Right kidney (tissue), 9 donors: ENCODE measurements at places on chromosomes 4 and X.

- DNase-seq = no peak
Observed at GRCh38 chr4:109798866-109799265, 2.9 kb downstream of the CFI start.

DNA sequence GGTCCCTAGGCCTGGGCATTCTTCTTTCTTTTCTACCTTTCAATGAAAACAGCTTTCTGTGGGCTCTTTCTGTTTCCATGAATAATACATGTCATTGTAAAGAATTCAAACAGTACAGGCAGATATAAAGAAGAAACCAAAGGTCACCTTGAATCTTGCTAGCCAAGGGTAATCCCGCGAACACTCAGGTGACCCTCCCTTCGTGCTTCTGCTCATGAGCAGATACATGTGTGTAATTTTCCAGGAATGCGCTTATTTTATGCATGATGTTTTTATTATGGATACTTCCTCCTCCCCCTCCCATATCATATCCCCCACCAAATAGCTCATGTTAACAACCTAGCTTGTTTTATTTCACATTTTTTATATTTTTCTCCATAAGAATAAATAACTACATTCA is 9.6 kb upstream of the JAKMIP1 start:
- no peak for DNase-seq

DNA sequence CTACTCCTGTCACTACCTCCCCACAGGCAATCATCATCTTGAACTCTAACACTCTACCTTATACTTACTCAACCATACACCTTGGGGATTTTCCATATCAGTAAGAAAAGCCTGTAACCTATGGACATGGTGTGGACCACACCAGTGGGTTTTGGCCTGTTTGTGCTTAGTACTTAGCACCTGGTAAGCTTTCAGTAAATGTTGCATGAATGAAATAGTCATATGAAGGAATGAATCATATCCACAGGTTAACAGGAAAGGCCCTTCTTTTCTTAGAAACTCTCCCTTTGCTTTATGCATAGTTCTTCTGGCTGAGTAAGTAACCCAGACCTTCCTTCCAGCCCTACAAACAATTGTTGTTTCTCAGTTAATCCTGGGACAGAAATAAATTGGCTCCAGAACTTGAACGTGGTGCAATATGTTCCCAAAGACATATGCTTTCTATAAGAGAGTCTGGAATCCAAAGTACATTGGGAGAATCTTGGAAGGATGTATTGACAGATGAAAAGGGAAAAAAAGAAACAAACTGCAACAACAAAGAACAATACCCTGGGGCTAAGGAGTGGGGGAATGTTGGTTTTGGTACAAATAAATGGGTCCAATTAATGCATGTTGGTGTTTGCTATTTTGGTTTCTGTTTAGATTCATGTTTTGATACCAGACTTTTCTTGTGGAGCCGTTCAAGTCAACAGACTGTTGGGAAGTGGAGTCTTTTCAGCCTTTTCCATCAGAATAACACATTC is 27.8 kb downstream of the RASL11B start:
- DNase-seq = no peak

DNA sequence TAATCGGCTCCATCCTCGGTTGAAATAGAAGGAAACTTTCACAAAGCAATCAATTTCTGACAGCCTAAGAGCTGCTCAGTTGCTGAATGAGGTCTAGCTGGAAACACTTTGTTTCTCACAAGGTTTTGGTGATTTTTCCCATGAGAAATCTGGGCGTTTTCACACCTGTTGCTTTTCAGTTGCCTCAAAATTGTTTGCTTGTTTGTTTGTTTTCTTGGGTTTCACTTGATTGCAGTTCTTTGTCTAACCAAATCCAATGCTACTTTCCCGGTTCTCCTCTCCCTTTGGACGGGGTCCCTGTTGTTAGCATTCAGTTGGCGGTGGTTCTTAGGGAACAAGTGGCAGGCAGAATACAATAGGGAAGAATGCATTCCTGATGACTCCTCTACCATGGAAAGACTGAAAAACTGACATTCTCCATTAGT is 135.5 kb downstream of the PALLD start:
- DNase-seq = peak; percentile 67

- no peak for DNase-seq
Observed at GRCh38 chr4:124952601-124953000, 240.1 kb upstream of the ANKRD50 start.

DNA sequence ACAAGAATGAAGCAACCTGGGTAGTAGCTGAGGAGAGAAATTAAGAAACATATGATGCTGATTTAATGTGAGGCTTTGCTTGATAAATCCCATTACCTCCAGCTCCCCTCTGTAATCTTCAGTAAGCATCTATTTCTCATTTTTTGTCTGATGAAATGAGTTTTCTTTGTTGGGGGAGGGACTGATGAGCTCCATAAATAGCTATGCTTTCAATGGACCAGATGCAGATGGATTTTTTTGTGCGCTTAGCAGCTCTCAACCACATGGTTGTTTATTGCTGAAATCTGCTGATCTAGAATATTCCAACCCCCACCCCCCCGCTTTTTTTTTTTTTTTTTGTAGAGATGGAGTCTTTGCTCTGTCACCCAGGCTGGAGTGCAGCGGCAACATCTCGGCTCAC is 1082.0 kb downstream of the RAPGEF2 start:
- DNase-seq = no peak

DNA sequence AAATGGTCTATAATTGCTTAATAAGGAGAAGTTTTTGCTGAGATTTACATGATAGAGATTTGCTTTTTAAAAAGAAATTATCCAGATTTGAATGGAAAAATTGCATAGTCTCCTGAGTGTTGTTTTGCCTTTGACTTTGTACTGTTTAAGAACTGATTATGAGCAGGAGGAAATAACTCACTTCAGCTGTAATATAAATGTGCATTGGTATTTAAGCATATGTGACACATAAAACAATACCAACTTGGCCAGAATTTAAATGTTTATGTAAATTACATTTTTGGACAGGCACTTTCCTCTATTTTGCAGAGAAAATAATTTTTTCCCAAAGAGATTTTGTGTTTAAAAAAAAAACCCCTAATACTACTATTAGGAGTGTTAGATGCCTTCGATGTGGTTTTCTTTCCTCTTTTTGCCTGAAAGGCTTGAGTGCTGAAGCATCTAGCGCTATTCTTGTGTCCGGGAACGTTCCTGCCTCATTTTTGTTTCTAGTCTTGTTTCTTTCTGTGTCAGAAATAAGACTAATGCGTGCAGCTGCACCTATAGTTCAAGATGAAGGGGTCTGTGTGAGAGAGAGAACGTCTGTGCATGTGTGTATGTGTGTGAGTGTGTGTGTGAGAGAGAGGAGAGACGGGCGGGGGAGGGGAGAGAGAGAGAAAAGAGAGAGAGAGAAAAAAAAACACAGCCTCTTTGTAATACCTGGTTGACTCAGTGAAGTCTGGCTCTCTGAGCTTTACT is 60.8 kb downstream of the TBL1X start:
- peak; percentile 11 for DNase-seq

DNA sequence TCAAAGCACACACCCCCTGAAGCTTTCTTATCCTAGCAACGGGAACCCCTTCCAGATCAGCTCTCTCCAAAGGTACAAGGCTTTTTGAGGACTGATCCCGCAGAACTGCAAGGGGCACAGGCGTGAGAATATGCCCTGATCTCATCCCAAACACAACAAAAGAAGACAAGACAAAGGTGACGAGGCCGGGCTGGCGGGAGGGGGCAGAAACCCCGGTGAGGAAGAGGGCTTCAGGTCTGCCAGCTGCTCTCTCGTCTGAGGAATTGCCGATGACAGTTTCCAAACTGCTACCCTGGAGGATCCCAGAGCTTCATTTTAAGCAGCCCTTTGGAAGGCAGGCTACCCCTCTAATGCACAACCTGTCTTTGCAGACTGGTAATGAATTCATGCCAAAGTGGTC is 3.4 kb downstream of the HCFC1 start:
- DNase-seq = no peak

GRCh38 chrX:39935411-39936064 is 162.2 kb downstream of the BCOR start:
- no peak for DNase-seq

DNA sequence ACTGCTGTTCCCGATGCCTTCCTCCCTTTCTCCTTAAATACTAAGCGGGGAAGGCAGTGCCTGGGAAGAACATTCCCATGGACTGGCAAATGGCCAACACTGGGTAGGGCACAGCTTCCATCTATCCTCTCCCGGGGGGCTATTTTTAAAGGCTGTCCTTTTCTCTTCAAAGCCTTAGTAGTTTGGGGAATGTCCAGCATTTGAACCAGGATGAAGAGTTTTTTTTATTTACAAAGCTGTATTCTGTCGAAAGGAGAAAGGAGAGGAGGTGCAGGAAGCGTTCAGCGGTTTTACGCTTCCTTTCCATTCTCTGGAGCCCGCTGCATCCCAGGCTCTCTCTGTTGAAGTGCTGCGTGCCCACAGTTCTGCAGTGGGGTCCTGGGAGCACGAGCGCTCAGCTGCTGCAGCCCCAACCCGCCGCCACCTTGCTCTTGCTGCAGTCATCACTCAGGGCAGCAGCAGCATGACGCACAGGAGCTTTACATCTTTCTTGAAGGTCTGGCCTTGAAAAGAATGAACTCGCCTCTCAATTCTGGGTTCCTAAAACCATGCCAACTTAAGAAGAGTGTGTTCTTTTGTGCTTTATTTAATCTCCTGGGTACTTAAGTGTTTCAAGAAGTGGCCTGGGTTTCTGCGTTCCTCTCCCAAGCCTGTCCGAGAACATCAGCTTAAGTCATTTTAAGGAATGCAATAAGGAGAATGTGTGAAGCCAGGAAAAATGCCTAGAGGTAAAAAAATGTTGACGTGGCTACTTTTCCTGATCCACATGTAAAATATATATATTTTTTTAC is 427.2 kb downstream of the MAPK10 start:
- DNase-seq = peak; percentile 71

DNA sequence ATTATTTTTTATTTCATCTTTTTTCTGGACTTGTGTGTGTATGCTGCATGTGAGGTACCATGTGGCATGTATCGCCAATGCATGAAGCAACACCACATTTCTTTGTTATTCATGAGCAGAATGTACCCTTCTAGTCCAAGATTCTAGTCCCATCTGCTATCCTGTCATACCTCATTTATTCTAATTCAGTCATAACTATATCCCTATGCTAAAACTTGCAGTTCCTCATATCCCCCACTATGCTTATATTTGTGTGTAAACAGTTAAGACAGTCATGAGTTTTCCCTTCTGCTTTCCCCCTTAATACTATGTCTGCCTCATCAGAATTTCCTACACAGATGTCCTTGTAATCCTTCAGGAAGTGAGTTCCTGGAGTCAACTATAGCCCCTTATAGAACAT is 19.7 kb downstream of the OCRL start:
- no peak for DNase-seq

GRCh38 chr4:1136048-1136447 is 22.7 kb upstream of the RNF212 start:
- no peak for DNase-seq

DNA sequence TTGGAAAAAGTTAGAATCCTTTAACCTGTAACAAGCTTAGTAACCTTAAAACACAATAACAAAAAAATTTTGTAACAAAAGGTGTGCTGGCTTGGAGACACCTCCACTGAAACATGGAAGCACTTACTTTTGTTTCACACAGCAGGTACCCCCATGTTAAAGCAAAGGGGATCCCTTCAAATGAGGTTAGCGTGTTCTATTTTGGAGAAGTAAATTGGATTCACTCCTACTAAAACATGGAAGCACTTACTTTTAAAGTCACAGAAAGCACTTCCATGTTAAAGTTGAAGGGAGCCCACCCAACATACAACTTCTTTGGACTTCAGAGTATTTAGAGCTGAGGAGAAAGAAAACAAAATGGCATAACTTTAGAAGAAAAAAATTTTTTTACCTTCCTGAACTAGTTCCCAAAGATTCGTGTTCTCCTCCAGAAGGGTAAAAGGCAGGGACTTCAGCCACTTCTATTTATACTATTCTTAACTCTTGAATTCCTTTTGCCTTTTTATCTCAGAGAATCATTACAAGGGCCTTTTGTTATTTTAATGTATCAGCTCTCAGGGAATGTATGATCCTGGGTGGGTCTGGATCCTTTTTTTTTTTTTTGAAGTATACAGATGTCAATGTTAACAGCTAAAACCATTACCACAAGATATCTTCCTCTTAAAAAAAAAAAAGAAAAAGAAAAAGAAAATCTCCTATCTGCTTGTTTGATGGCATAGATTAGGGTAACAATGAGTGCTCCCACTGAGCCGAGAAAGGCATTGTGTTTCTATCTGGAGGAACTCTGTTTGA is 11.5 kb downstream of the LARP7 start:
- DNase-seq = no peak

- DNase-seq = no peak
Observed at GRCh38 chr4:145058256-145058655, 39.7 kb downstream of the ANAPC10 start.

- DNase-seq = no peak
Observed at GRCh38 chr4:15717657-15718416, 15.0 kb downstream of the BST1 start.

GRCh38 chrX:43940816-43941474 is 32.2 kb downstream of the NDP start:
- DNase-seq = no peak

- no peak for DNase-seq
Observed at GRCh38 chr4:7564242-7564641, 129.5 kb upstream of the PSAPL1 start.

GRCh38 chr4:40402556-40402955 is 67.4 kb downstream of the CHRNA9 start:
- DNase-seq = no peak

DNA sequence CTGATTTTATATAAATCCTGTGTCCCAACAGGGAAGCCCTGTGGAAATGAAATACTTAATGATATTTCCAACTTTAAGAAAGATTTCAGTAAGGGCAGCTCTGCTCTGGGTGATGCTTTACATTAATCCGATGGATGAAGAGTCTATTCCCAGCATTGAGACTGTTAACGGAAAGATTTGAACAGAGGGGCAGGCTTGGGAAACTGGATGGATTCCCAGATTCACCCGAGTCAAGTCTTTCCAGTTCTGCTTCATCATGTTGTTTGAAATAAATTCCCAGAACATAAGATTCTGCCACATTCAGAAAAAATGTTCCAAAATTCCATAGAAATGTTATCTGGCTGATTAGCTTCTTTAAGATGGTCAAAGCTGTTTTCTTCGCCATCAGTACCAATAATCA is 246.0 kb downstream of the FBXW7 start:
- DNase-seq = no peak
